ENCODE measurements at places on chromosomes 13 and 19.

DNA sequence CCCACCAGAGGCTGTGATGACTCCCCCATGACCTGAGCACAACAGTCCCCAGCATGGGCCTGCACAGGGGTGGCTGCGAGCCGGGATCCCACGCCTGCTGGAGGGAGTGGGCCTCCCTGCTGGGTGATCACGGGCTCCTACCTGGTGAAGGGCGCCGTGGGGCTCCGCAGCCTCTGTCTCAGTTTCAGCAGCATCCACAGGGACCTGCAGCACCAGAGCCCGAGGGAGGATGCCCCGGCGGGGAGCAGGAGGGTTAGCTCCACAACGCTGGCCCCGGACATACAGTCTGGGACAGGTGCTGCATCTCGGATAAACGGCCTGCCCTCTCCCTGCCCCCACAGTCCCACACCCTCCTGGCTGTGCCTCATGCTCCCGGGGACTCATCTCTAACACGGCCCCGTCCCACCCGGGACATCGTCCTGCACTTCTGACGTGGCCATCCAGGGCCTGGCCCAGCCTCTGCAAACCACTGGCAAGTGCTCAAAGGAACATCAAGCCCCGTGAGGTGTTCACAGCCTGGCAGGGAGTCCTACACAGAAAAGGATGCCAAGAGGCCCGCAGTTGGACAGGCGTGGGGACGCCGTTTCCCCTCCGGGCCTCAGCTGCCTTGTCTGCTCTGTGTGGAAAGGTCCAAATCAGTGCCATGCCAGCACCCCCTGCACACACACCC lies 10.5 kb downstream of the PEX11G start:
- DNase-seq = no peak

GRCh38 chr13:39956036-39956435 lies 300.6 kb downstream of the COG6 start:
- no peak for DNase-seq

GRCh38 chr19:7864690-7865074 lies 9.5 kb downstream of the PRR36 start:
- DNase-seq = no peak

- no peak for DNase-seq
Observed at GRCh38 chr13:110855363-110855762, 59.5 kb downstream of the ANKRD10 start.

- no peak for DNase-seq
Observed at GRCh38 chr19:16019691-16020448, 56.4 kb upstream of the TPM4 start.

GRCh38 chr13:84649853-84650252 lies 767.6 kb upstream of the SLITRK1 start:
- DNase-seq = no peak

DNA sequence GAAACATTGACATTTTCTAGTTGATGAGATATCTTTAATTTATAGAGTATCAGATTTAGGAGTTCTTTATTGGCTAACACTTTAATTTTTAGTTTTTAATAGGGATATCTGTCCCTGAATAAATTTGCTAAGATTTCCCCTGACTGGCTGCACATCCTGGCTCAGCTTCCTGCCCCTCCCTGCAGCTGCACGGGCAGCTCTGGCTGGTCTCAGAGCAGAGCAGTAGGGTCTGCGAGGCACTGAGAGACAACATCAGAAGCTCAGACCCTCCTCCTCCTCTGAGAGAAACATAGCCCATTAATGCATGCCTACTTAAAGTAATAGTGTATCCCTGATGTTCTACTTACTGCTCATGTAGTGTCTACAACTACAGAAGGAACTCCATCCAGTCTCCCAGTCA lies 139.2 kb downstream of the TNFSF13B start:
- DNase-seq = no peak

GRCh38 chr13:75312884-75313520 lies 169.0 kb downstream of the TBC1D4 start:
- no peak for DNase-seq

- no peak for DNase-seq
Observed at GRCh38 chr13:51270623-51271415, 48.6 kb downstream of the FAM124A start.

- DNase-seq = no peak
Observed at GRCh38 chr19:30169196-30169900, 202.8 kb upstream of the ZNF536 start.

DNA sequence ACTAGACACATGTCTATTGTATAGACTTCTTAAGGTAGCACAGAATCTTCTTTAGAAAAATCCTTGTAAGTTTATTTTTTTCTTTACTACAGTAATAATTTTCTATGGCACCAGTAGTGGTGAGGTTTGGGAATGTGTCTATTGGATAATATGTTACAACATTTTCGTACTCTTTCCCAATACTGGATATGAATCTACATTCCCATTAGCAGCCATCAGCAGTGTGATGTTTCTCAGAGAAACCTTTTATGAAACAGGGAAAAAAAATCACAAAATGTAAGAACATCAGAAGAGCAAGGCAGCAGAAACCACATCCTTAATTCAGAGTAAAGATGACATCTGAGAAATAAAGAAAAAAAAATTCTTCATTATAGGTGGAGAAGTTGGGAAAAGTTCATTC lies 83.3 kb downstream of the POSTN start:
- no peak for DNase-seq

- DNase-seq = no peak
Observed at GRCh38 chr13:21738630-21739029, 67.8 kb downstream of the FGF9 start.

DNA sequence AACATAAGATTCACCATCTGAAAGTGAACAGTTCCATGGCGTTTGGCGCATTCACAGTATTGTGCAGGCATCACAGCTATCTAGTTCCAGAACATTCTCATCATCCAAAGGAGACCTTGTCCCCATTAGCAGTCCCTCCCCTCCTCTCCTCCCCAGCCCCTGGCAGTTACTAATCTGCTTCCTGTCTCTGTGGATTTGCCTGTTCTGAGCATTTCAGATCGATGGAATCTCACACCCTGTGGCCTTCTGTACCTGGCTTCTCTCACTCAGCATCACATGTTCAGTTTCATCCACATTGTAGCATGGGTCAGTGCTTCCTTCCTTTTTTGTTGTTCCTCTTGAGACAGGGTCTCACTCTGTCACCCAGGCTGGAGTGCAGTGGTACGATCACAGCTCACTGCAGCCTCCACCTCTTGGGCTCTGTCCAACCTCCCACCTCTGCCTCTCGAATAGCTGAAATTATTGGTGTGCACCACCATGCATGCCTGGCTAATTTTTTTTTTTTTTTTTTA lies 34.6 kb downstream of the CRTC1 start:
- no peak for DNase-seq

DNA sequence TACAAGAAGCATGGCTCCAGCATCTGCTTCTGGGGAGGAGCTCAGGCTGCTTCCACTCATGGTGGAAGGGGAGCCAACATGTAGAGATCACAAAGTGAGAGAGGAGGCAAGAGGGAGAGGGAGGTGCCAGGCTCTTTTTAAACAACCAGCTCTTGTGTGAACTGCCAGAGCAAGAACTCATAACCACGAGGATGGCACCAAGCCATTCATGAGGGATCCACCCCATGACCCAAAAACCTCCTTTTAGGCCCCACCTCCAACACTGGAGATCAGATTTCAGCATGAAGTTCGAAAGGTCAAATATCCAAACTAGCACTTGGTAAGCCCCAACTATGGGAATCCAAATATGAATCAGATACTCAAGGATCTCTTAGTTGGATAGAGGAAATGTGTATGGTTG lies 131.2 kb downstream of the RXFP2 start:
- DNase-seq = no peak

DNA sequence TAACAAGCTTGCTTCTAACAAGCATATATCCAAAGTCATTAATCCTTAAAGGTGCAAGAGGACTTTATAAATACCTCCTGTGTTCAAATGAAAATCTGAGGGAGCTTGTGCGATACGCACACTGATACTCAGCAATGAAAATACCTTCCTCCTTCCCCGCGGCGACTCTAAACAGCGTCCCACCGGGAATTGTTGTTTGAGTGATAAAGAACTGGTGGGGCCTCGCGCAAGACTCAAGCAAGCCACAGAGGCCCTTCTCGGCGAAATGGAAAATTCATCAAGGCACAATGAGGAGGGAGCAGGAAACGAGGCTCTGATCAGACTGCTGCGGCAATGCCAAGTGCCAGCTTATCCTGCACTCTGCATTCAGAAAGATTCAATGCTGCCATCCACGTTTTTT lies 126.7 kb downstream of the ABCC4 start:
- no peak for DNase-seq

GRCh38 chr19:30873003-30873402 lies 476.2 kb downstream of the TSHZ3 start:
- DNase-seq = no peak

DNA sequence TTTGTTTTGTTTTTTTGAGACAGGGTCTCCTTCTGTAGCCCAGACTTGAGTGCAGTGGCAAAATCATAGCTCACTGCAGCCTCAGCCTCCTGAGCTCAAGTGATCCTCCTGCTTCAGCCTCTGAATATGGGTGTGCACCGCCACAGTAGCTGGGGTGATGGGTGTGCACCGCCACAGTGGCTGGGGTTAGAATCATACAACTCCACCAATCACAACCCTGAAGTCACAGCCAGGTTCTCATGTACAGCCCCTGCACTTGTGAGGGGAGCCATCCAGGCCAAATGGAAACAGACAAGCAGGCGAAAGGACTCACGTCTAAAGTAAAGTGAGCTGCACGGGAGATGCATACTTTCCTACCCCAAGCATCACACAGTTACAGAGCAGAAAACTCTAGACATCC lies 63.1 kb upstream of the RANBP3 start:
- DNase-seq = no peak

DNA sequence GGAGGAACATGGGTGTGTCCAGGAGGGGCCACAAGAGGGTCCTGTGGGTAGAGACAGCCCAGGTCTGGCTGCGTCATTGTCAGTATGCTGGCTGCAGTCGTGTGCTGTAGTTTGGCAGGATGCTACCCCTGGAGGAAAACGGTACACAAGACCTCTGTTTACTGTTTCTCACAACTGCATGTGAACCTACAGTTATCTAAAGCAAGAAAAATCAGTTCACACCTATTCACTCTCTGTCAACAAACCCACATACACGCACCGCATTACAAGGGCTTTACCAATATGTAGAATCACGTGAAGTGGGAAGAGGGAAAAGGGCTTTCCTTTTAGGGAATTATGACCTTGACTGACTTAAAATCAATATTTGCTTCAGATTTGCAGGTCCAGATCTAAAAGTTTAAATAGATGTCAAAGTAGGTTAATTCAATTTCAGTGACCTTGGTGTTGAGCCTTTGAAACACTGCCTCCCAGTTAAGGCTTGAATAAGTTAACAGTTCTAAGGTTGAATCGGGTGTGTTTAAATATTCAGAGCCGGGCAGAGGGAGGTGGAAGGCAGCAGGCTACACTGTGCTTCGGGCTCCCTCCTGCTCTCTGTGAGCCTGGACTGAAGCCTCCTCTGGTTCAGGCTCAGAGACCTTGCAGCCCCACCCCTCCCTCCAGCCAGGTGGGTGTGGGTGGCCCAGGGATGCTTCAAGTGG lies 17.2 kb upstream of the MCF2L start:
- no peak for DNase-seq

DNA sequence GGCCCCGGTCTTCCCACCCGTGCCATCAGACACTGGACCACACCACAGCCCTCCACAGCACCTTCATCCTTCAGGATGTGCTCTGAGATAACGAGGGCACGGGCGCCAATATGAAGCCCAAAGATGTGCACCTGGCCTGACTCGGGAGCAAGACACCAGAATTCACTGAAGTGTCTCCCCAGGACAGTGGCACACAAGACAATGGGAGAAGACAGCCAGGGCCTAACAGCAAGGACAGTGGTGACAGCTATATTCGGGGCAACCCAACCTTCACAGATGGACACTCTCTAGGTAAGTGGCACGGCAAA lies 7.2 kb downstream of the DDX39A start:
- DNase-seq = no peak

DNA sequence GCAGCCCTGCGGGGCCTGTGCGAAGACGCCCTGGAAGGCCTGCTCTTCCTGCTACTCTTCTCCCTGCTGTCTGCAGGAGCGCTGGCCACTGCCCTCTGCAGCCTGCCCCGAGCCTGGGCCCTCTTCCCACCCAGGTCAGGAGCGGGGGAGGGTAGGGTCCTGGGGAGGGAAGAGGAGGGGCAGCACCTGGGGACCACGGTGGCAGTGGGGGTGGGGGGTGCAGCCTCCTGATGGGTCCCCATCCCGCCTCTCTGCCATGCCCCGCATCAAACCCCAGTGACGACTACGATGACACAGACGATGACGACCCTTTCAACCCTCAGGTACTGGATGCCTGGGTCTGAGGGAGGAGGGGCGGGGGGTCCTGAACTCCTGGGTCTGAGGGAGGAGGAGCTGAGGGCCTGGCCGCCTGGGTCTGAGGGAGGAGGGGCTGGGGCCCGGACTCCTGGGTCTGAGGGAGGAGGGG lies 13.4 kb upstream of the LENG8 start:
- no peak for DNase-seq

- no peak for DNase-seq
Observed at GRCh38 chr13:105196052-105196451, 1339.4 kb downstream of the EFNB2 start.

DNA sequence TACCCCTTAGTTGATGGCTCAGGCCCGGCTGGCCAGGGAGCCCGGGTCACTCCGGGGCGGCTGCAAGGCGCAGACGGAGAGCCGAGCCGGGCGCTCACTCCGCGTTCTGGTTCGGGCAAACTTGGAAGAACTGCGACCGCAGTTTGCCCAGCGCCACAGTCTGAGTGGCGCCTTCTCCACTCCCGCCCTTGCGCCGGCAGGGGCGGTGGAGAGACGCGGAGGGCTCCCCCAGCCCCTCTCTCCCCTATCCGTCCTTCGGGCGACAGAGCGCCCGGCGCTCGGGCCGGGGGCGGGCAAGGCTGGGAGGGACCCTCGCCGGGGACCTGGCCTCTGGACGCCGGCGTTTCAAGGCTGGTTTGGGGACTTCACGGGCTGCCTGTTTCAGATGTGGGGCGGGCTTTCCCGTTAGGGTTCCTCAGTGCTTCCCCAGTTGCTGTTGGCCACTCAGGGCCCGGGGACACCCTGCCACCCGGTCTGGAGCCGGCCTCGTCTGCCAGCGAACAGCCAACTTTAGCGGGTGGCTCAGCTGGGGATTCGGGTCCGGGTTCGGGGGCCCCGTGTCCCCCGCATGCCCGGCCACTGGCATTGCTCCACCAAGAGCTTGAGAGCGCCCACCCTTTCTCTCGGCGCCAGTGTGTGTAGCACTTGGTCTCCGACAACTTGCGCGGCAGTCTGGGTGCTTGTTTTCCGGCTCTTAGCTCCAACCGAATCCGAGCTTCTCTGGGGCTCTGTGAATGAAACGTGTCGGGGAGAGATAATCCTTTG lies 1.5 kb downstream of the GPC6 start:
- DNase-seq = no peak

- no peak for DNase-seq
Observed at GRCh38 chr19:57512845-57513244, 13.1 kb downstream of the ZNF773 start.

DNA sequence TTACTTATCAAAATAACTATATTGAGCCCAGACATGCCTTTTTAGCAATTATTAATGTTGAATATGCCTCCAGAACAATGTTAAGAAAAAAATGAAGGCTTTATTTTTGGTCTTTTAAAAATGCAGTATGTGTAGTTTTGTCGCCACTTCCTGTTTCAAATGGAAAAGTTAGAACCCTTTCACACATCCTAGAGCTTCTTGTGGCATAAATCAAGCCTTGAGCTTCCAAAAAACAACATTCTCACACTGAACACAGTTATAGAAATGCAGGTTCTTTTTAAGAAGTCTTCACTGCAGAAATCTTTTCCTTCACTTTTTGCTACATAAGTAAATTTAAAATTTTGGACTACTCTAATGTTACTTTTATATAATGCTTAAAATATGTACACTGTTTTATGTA lies 108.7 kb downstream of the ESD start:
- DNase-seq = no peak

- no peak for DNase-seq
Observed at GRCh38 chr13:26476111-26476781, 81.2 kb upstream of the WASF3 start.

Measured in C1 segment of cervical spinal cord (tissue), 14 donors.